ENCODE measurements at places on chromosomes 5 and 9.
A peak's percentile ranks its signal among the peaks of the same experiment; 100 is the strongest.

GRCh38 chr5:132190161-132190817 is 37.4 kb downstream of the P4HA2 start:
- peak; percentile 60 for DNase-seq

- no peak for DNase-seq
These were observed 28.7 kb upstream of the FNIP1 start for GRCh38 chr5:131825404-131826013.

DNA sequence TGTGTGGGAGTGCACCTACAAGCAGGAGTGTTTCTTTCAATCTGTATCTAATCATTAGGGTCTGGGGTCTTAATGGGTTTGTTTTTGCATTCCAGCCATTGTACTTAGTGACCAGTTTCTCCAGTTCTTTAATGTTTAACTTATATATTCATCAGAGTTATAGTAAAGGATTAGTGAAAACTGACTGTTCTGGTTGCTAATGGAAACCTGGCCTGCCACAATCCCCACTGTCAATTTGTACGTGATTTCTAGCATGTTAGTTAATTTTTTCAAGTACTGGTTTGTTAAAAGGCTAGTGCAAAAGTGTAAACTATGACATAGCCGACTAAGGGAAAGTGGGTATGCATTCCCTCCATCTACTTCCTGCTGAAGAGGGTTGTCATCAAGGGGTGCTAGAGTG is 276.1 kb downstream of the HTR1A start:
- no peak for DNase-seq

- no peak for DNase-seq
These were observed 22.0 kb upstream of the WNK2 start for GRCh38 chr9:93161786-93162562.

- DNase-seq = no peak
These were observed 15.2 kb downstream of the EHMT1 start for GRCh38 chr9:137634016-137634415.

DNA sequence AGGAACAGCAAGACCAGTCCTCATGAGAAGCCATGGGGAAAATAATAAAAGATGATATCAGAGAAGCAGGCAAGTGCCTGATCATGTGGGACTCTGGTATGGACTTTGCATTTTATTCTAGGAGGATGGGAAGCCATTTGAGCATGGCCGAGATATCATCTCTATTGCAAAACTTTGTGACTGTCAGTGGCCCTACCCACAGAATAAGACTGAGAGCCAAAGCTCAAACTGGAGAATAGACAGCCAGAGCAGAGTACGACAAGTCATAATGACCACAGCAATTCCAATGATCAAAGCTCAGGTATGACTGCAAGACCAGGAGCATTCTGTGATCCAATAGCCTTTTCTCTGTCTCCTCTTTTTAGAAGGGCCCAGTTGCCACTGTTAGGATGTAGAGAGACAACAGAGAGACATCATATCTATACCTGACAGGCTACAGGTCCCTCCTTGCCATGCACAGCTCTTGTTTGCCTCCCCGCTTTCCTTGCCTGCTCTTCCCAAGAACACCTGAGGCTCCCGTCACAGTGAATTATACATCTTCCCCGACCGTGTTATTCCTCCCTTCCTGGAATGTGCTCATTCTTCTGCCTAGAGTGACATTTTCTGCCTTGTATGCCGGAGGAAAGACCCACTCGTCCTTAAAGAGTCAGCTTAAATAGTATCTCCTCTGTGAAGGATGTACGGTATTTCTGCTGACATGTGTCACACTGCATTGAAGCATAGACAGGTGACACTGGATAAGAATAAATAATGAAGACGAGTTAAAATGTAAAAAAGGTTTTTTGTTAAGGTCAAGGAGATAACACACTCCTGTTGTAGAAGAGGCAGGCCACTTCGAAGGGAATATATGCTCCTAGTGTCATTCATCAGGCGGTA is 248.7 kb upstream of the MAP3K1 start:
- no peak for DNase-seq

DNA sequence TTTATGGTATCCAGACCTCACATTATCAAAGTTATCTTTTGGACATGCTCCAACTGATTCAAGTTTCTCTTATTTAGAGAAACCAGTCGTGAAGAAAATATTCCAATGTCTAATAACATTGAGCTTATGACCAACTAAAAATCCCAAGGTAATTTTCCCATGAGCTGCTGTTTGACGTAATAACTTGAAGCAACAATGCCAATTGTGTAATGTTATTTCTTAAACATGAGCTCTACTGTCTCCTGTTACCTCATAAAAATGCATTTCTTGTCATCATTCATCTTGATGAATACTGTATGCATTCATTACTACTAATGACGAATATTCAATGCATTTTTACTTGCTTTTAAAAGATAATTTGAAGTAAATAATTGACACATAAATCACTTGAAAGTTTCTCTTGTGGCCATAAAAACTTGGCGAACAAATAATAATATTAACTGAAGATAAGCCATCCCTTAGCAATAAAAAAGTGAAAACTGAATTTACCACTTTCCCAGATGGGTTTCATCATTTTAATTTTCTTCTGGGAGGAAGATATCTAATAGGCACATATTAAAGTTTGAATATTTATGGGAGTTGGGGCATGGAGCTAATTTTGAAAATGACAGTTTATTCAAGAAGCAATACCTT is 424 bp upstream of the MARCOL start:
- DNase-seq = no peak

DNA sequence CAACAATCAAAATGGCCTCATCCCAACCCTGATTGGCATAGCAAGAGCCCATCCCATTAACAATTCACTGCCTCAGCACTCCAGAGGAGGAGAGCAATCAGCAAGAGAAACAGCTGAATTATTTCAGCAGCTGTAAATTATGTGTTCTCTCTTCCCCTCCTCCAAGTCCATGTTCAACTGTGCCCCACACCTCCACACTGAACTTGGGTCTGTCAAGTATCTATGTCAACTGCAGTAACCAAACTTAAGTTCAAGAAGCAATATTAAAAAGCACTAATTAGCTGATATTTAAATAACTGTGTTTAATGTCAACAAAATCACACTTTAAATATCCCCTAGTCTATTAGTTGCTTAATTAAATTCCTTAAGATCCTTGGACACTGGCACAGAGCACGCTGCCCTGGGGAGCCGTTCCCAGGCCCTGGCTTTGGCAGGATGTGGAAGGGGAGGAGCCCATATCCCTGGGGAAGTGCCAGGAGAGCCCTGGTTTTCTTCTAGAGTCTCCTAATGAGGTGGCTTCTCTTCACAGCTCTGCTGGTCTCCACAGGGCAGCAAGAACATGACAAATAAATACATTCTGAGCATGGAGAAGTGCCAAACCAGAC is 50.6 kb downstream of the SIL1 start:
- DNase-seq = peak; percentile 60

DNA sequence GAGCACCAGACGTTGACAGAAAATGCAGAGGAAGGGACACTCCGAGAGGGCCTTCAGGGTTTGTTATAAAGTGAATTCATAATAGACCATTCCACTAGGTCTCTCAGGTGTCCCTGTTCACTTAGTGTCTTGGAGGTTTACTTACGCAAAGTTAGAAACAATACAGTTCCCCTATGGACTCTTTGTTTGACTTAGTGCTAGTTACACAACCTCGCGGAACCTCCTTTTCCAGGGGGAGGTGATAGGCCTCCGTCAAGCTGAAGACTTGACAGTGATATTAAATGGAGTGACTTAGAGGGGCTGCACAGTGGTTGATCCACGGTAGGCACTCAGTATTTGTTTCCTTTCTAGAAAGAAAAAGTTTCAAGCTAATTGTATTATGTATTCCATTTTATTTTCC is 1.3 kb downstream of the CCT5 start:
- DNase-seq = no peak

DNA sequence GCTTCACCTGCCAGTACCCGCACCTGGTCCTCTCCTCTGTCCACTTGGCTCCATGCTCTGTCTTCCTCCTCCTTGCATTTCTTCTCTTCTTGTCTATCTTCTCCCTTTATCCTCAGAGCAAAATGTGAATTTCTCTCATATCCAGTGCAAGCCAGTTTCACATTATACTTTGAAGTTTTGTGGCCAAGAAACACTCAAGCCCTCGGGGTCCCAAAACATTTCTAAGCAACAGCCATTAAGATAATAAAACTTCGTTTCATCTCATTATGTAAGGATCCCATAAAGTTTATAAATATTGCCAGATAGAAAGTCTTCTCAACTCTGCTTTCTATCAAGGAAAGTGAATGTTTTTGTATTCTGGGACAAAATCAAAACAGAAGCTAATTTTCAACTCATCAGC is 178.8 kb downstream of the SNX18 start:
- DNase-seq = no peak

DNA sequence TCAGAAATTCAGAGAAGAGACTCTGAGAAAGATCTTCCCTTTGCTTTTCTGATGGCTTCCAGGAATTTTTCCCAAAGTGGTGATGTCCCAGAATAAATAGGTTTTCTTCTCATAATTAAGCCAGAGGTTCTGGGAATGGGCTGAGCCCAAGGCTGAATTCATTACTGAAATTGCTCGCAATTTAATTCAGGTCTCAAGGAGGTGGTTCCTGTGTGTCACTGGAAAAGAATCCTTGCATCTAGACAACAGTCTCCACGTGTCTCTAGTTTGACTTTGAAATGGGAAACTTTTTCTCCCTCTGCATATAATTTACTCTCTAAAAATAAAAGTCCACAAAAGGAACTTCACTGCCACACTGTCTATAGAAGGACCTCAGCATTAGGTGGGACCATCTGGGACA is 27.8 kb upstream of the STX17 start:
- no peak for DNase-seq

GRCh38 chr5:65742565-65743231 is 20.7 kb downstream of the NLN start:
- peak; percentile 51 for DNase-seq

All from NCI-H226 (cell line).